ENCODE measurements at places on chromosomes 2 and 18. TPM values are rescaled to one million over a fixed set of nuclear protein-coding genes. Genes with fewer than 3 reads are reported as not detected.

Gene SIX3
- not detected for total RNA-seq

Gene SERPINB3
- total RNA-seq = not detected

Gene UGT1A3
- not detected for total RNA-seq

Gene GKN2
- total RNA-seq = not detected

Gene MAP2
- 19.2 TPM for total RNA-seq

Gene PPIL3
- total RNA-seq = 39.6 TPM

Gene SCN3A
- total RNA-seq = 2.5 TPM

DNA sequence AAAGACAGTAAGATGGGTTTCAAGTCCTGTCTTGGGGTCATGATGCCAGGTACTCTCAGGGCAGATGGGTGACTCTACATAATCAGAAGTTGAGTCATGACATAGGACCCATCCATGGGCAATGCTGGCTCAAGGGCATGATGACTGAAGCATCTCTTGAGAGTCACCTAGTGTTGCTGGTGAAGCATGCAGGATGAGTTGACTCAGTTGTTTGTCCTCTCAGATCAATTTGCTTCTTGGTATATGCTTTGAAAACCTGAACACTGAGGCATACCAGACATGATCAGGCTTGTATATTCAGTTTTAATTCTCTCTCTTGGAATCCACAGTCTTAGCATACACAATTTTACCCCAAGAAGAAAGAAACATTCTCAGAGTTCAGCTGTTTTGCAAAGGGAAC lies 658.9 kb upstream of the NXPH2 start:
- DNase-seq = no peak

DNA sequence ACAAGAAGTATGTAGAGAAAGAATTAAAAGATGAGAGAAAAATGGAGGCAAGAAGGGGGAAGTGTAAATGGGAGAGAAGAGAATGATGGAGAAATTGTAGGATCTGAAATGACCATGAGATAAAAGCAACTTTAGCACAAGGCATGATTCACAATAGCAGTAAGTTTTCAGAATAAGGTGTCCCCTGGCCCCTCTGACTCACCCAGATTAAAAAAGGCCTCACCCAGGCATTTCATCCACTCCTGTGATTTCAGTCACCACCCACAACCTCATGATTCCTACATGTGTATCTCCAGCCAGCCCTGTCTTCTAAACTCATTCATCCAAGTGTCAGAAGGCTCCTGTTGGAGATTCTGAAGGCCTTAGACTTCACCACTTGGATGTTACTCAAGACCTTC lies 56.6 kb downstream of the SP100 start:
- DNase-seq = no peak

DNA sequence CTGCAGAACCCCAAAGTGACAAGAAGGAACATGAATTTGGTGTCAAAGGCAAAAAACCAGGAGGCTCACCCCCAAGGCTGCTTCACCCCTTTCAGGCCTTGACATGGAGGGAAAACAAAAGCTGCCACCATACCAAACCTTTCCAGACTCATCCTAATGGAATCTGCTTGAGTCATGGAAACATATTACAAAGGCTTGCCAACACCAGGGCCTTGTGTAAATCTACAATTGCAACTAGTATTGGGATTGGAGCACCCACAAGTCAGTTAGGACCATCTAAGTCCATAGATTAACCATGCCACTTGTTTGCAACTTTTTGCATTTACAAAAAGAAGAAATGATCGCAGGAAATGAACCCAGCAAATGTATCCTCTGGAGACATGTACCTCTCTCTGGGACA lies 297.6 kb downstream of the CDCA7 start:
- no peak for DNase-seq

DNA sequence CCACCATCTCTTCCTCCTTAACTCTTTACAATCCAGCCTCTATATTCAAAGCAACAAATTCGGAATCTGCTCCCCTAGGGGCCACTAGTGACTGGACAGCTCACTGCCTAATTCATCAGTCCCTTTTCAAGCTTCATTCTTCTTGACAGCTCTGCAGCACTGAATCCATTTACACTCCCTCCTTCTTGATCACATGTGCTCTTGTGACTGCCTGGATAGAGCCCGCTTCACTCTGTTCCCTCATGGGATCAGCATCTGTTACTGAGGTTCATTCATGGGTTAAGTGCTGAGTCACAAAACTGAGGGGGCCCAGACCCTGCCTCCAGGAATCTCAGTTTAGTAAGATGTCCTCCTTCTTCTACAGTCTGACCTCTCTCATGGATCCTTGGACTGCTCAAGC lies 81.5 kb downstream of the CYRIA start:
- no peak for DNase-seq

DNA sequence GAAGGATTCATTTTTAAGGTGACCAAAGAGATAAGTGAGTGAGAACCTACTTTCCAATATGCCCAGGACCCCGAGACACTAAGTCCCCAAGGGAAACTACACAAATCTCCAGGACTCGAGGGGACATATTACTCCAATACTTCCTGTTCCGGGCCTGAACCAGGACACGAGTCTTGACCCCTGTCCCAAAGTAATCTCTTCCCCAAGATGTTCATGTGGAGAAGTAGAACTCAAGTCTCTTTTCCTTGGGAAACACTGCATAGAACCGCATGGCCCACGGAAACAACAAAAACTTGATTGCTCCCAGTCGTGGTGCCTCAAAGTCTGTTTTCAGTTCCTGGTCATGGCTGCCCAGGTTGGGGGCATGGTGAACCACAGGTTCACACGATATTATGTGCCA lies 87.2 kb upstream of the ZEB2 start:
- DNase-seq = no peak

DNA sequence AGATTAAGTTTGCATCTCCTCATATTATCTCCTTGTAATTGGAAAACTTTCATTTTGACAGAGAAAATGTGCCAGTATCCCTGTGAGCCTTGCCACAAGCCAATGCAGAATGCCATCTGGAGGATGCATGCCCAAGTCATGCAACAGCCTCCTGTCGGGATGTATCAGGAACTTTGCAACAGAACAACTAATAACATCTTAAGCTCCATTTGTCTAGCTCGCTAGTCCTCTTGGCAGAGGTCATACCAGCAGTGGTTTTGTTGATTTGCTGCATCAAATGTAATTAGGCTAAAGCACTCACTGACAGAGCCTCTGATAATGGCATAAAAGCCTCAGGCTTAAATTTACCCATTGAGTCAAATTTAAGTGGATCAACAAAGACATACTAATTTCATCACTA lies 125.8 kb downstream of the UBE2E3 start:
- DNase-seq = no peak

DNA sequence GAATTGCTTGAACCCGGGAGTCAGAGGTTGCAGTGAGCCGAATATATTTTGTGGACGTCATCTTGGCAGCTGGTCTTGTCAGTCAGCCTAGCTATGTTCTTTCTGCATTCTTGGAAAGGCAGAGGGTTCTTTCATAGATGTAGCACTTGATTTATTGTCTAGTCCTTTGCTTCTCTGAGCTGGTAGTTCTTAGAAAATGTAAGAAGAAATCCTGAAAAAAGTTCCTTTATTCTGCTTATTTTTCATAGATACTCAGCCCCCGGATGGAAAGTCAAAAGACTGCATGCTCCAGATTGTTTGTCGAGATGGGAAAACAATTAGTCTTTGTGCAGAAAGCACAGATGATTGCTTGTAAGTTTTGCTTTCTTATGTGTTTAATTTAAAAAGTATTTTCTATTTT lies 21.3 kb downstream of the PLEKHB2 start:
- DNase-seq = no peak

- no peak for DNase-seq
Measured at GRCh38 chr2:175251425-175252041, 70.0 kb upstream of the ATP5MC3 start.

DNA sequence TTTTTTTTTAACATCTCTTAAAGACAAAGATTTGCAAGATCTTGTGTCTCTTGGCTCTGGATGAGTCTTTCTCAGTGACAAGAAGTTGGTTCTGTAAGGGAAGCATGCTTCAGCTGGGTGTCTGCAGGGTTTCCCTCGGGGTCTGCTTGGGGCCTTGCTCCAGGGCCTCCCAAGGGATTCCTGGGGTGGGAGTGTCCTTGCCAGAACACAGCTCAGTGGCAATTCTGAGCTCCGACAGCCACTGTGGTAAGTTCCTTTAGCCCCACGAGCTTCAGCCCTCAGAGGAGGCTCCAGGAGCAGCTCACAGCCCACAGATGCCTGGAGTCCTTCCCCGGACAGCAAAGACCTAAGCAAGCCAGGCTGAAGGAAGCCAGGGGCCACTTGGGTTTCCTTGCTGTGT lies 52.4 kb downstream of the EMX1 start:
- DNase-seq = no peak

GRCh38 chr18:61606068-61606660 lies 272.9 kb downstream of the CDH20 start:
- DNase-seq = no peak

DNA sequence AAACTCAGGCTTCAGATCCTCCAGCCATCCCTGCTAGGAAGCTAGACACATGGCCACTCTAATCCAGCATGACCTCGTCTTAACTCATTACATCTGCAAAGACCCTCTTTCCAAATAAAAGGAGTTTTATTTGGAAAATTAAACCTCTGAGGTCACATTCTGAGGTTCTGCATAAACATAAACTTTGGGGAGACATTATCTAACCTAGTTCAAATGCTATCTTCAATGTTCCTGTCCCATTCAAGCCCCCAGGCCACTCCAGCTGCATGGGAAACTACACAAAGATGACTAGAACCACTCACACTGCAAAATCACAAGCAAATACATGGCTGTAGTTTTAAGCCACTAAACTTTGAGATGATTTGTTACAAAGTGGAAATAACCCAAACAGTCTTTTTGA lies 99.0 kb upstream of the RNF152 start:
- no peak for DNase-seq

DNA sequence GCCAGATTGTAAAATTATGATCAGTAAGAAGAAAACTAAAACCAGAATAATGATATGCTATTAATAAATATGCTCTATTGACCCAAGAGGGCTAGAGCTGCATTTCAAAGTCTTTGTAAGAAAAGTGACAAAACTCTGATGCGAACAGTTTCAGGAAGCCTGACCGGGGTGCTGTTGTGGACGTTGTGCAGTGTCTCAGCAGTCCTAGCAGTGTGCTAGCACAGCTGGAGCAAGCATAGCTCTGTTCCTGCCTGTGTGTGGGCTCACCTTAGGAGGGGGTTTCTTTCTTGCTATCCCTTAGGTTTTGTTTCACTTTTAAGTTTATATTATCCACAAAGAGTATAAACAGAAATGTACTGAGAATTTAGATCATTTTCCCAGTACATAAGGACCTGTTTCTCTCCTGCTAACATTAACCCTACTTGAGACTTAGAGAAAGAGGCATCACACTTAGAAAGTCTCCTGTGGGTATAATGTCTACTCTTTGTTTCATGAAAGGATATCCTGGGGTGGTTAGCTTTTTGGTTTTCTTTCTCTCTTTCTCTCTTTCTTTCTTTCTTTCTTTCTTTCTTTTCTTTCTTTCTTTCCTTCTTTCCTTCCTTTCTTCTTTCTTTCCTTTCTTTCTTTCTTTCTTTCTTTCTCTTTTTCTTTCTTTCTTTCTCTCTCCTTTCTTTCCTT lies 124.5 kb downstream of the TMEM182 start:
- no peak for DNase-seq

GRCh38 chr2:47077442-47078117 lies 77.5 kb downstream of the STPG4 start:
- DNase-seq = no peak

GRCh38 chr18:62715436-62715758 lies at the start of gene PHLPP1:
TSS of gene PHLPP1 (plus strand) at chr18:62715541. CDS start at chr18:62715684, 143 bp downstream.
- no peak for DNase-seq

DNA sequence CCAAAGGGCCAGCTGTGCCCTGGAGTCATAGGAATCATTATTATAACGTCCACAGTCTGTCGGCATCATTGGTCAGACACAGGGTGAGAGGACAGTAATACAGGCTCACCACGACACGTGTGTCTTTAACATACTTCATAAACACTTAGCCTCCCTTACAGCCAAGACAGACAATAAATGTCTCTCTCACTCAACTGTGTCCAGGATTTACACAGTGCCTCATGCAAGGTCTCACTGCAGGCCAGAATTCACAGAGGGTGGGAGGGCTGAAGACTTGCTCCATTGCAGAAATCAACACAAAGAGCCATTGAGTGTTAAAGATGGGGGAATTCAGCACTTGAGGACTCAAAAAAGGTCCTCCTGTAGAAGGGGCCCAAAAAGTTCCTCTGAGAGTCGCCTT lies 210.5 kb downstream of the BCL2 start:
- no peak for DNase-seq

GRCh38 chr2:219627103-219628100 lies at the start of gene SLC4A3:
TSS of gene SLC4A3 (plus strand) at chr2:219627630. CDS start at chr2:219627993, 363 bp downstream.
- no peak for DNase-seq

DNA sequence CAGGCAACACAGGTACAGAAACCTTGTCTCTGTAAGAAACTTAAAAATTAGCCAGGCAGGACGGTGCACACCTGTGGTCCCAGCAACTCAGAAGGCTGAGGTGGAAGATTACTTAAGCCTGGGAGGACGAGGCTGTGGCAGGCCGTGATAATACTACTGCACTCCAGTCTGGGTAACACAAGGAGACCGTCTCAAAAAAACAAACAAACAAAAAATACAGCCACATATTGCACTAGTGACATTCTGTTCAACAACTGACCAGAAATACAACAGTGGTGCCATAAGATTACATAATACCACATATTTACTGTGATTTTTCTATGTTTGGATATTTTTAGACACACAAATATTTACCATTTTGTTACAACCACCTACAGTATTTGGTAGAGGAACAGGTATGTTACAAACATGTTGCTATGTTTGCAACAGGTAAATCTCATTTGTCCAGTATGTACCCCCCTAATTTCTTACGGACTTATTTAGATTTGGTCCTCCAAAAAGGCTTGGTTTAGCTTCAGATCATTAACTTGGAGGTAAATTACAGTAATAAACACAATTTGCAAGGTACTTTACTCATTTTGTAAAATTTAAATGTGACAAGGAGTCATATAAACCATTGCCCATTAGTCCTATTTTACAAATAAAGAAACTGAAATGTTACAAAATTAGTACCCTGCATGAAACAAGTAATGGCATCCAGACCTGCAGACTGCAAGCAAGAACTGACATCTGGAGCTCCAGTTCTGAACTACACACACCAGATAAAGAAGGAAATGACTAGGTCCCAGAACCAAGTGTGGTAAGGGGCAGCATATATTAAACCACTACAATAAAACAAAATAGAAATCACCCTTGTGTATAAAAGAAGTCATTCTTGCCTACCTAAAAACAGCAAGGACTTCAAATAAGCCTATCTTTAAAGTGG lies 36.8 kb downstream of the TRIP12 start:
- DNase-seq = no peak
